Stimulated activated naive CD4-positive, alpha-beta T cell treated with Interleukin-2 at 50 U/mL for 16 hours (primary cell): ENCODE measurements at places on chromosomes 7 and 10.

GRCh38 chr7:28192786-28193585 lies 12.4 kb upstream of the JAZF1 start:
- DNase-seq, result no peak

GRCh38 chr7:127378537-127378936 lies 14.0 kb downstream of the ZNF800 start:
- DNase-seq, result no peak

DNA sequence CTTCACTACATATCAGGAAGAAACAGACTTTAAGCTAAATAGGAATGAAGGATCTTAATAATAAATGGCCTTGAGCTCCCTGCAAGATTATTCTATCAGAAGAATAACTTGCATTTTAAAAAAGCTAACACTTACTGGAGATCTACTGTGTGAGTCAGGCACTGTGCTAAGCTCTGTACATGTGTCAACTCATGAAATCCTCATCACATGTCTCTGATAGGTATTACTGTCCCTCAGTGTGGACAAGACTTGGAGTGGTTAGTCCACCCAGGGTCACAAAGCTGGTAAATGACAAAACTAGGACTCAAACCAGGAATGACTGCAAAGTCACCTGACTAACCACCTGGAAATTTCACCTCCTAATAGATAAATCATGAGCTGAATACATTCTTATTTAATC lies 57.1 kb upstream of the KCTD7 start:
- DNase-seq, result no peak

GRCh38 chr7:86776136-86776535 lies 132.4 kb downstream of the GRM3 start:
- no peak for DNase-seq

DNA sequence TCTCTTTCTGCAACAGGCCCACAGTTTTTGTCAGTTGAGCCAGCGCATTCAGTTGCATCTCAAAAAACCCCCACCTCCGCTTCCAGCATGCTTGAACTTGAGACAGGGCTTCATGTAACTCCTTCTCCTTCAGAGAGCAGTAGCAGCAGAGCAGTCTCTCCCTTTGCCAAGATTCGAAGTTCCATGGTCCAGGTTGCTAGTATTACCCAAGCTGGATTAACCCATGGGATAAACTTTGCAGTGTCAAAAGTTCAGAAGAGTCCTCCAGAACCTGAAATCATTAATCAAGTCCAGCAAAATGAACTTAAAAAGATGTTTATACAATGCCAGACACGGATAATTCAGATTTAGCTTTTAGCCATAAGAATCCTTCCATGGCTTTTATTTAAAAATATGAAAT lies 45.2 kb downstream of the MCMBP start:
- no peak for DNase-seq

- DNase-seq, result no peak
These were observed 138.0 kb downstream of the TACC2 start for GRCh38 chr10:122126763-122127659.

DNA sequence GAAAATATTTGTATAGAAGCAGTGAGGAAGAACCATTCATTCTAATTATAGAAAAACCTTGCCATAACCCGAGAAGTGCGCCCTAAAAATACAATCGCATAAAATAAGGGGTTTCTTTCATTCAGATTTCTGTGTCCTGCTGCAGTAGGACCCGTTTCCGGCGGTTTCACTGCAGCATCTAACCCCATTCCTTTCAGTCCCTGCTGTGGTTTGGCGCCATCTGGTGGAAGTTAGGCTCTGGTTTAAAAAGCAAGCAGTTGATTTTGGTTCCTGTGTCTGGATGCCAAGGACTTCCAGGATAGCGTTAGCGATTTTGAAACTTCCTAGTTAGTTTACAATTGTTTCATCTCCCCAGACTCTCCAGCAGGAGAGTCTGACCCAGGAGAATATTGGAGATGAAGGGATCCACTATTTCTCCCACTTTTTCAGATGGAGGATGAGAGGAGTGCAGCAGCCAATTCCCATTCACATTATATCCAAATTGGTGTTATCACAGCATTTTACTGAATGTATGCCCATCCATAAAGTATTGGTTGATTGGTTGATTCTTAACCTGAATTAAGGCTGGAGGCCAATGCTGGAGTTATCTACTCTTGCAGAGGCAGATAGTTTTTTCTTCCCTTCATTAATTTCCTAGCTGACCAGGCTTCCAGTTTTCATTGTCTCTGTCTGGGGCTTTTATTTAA lies 128.8 kb upstream of the CACNA2D1 start:
- peak; percentile 23 for DNase-seq

DNA sequence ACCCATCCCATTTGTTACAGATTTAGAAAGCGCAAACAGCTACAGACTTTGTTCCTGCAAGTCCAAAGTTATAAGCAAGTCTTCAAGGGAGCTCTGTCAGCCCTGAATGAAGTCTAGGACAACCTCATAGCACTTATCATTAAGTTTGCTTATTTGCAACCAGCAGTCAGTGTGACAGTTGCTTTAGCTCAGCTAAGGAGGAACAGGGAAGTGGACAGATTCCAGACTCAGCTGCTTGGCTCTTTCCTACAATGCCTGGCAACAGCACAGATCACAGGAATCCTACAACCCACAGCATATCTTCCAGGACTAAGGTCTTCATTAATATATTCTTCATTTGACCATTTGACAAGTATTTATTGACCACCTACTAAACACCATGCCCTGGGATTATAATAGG lies 17.4 kb upstream of the KIF5B start:
- DNase-seq, result no peak

GRCh38 chr10:6151087-6151977 lies 51.4 kb upstream of the PFKFB3 start:
- DNase-seq, result peak; percentile 28

- peak; percentile 53 for DNase-seq
These were observed 47.3 kb downstream of the LRRN3 start for GRCh38 chr7:111138193-111138569.

- no peak for DNase-seq
These were observed 120.3 kb upstream of the TMEM106B start for GRCh38 chr7:12090757-12091221.

GRCh38 chr10:93542358-93542791 lies 24.1 kb upstream of the FFAR4 start:
- no peak for DNase-seq

DNA sequence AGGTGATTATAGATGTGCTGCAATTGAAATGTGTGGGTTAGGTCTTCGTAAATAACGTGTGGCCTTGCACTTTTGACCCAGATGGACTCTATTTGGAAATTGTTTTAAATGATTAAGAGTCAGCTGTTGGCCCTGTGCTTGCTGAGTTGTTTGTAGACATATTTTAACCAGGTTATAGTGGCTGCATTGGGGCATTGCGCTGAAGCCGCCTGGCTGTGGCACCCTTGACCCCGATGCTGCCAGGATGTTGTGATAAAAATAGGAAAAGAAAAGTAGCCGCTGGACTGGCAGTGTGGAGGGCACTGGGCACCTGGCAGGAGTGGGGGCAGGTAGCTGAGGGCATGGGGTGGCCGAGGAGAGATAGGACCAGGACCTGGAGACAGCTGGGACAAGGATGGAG lies 13.4 kb downstream of the LRRC27 start:
- no peak for DNase-seq

DNA sequence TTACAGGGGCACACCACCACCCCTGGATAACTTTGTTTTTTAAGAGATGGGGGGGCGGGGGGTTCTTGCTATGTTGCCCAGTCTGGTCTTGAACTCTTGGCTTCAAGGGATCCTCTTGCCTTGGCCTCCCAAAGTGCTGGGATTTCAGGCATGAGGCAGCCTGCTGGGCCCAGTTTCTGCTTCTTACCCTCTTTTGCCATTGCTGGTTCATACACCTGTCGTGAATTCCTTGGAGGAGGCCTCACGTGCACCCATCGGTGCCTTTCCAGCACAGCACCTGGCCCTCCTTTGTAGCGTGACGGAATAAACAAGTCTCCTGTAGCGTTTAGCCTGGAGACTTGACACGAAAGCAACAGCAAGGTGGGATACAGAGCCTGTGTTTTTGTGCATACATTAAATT lies 75.5 kb downstream of the CARD11 start:
- DNase-seq, result no peak

DNA sequence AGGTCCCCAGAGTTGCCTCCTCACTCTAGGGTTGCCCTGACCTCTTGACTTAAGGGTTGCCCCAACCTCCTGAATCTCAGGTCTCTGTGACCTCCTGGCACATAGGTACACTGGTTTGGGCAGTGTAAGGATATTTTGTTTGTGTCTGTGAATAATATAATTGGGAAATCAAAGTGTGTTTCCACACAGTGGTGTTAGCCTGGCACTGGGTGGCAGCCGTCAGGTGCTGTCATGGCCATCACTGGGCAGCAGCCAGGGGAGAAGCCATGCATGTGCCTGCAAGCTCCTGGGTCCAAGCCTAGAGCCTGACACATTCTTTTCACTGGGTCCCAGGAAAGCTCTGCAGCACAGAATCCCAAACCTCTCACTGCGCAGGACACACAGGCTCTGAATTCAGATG lies 3.6 kb upstream of the CCDC201 start:
- DNase-seq, result no peak

DNA sequence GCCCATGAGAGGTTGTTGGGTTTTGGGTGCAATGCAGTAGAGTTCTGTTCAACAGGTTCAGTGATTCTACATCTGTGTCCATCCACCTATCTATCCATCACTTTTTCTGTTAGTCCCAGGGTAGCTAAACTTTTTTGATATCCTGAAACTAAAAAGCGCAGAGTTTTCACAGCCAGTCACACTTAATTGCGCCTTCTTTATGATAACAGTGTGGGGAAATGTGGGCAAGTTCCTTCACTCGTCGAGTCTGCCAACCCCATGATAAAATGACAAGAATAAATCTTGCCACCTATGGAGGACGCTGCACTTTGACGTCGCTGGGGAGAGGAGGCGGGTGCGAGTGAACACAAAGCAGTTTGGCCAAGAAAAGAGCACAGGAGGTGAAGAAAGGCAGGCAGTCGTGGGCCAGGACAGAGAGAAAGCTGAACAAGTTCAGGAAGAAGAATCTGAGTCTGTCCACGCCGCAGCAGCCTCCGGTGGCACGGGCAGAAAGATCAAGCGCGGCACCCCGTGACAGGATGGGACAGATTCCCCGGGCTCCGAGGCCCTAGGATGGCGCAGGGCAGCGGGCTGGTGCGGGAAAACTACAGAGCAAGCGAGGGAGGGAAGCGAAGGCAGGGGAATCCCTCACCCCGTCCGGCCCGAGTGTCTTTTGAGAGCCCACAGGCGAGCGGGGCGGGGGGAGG lies 9.2 kb downstream of the SP8 start:
- no peak for DNase-seq

DNA sequence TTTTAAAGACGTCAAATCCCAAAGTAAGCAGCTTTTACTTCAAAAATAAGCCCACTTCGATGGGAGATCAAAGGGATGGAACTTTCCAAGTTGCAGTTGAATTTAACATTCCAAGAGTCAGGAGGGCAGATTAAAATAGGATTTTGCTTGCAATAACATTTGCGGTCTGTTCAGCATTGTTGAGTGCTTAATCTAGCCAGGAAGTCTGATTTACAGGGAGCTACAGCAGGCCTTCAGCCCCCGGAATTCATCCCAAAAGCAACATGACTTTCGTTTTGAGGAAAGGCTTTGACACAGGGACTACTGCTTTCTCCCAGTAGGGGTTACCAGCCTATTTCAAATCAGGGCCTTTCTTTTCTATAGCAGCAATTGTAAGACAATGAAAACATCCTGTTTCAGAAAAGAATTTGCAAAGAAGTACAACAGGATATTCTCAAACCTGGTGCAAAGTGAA lies 279.6 kb upstream of the PITRM1 start:
- no peak for DNase-seq

DNA sequence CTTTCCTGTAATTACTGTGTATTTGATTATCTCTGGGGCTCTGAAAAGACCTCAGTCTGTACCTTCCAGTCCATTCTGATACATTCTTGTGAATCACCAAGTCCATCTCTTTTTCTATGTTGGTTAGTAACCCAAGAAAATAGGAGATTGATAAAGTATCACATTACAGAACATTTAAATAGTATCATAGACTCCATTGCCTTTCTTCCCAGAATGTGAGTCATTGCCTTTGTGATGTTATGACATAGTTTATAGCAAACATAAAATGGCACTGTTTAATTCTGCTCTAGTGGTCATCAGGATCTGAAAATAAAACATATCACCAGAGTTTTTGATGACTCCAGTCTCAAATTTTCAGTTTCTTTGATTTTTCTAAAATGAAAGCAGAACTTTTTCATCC lies 78.4 kb downstream of the NRG3 start:
- no peak for DNase-seq

DNA sequence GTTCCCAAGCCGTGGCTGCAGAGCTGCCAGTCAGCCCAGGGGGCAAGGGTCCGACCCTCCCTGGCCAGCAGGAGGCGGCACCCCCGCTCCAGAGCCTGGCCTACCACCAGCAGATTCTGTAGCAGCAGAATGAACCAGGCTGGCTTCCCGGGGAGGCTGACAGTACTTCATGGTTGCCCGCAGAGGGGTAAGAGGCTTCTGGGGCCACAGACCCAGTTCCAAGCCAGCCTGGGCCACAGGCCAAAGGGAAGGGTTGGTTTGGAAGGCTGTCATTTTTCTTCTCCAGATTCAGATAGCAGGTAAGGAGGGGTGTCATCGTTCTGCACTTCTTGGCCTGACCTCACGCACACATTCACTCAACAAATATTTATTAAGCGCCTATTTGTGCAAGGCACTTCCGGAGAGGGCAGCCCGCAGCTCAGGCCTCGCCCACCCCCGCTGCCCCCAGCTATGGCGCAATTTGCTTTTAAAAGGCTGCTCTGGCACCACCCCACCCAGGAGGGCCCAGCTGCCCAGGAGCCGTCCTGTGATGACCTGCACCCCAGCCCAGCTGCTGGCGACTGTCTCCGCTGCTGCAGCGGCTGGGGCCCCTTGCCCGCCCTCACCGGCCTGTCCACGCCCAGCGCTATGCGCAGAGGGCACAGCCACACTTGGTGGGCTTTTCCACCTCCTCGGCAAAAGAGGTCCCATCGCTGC lies 168.5 kb downstream of the LCOR start:
- no peak for DNase-seq

DNA sequence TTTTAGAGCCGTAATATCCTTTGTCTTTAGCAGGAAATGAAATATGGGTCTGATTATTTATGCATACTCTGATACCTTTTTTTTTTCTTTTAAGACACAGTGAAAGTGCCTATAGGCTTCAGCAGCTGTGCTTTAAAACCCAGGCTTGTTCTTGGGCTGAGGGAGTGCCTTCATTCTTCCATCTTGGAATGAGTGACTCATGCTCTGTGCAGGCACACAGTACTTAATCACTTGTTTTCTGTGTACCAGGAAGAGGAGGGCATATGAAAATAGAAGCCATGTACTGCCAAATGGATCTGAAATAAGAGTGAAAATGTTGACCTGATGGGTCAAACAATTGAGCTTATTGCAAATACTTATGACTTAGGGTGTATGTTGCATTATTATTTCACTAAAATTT lies 12.0 kb downstream of the INPP5F start:
- DNase-seq, result no peak
